ENCODE measurements at places on chromosomes 3 and 15. TPM values are rescaled to one million over a fixed set of nuclear protein-coding genes. Genes with fewer than 3 reads are reported as not detected.

AGTR1 gene
- 0.20 TPM for polyA plus RNA-seq

RETNLB gene
- not detected for polyA plus RNA-seq

KNG1 gene
- polyA plus RNA-seq: not detected

FGF7 gene
- polyA plus RNA-seq: 175 TPM

- no peak for DNase-seq
Observed at GRCh38 chr3:188370081-188370830, 216.3 kb downstream of the LPP start.

- DNase-seq: no peak
Observed at GRCh38 chr15:65248511-65249255, 37.4 kb upstream of the CILP start.

DNA sequence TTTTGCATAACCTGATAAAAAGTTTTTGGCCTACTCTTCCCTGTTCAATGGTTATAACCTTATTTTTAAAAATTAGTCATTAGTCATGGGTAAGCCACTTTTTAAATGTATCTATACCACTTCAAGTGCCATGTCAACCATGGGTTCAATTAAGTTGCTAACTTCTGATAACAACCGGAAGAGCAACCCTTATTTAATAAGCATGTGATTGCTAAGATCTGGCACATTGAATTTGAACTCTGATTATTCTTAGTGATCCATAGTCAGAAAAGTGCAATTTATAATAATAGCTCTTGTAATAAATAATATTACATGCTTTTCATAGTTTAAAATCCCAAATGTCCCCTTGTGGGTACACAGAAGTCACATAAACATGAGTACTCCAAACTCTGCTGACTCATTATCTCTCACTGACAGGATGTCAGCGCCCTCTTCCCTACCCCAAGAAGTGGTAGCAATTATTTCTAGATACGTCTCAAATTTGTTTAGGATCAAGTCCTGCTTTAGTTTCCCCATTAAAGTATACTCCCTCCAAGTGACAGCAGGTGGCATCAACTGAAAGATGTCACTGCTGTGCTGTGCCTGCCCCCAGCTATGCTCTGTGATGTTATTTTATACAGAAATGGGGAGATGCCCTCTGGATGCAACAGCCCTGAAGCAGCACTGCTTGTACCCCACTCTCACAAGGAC lies 18.6 kb downstream of the SAMD7 start:
- DNase-seq: no peak

DNA sequence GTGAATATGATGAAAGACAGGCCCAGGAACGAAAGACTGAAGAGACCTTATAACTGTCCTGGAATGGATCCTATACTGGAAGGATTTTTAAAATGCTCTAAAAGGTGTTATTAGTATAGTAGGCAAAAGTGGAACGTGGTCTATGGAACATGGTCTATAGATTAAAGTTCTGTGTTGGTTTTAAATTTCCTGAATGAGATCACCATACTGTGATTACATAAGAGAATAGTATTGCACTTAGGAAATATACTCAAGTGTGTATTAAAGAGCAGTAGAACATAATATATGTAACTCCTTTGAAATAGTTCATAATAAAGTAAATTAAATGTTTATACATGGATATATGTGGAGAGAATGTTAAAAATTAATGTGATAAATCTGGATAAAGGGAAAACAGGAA lies 68.2 kb downstream of the SPRED1 start:
- DNase-seq: no peak

- DNase-seq: no peak
Observed at GRCh38 chr3:43369404-43370292, 83.3 kb downstream of the SNRK start.

- DNase-seq: no peak
Observed at GRCh38 chr3:66712210-66712609, 211.4 kb upstream of the LRIG1 start.

DNA sequence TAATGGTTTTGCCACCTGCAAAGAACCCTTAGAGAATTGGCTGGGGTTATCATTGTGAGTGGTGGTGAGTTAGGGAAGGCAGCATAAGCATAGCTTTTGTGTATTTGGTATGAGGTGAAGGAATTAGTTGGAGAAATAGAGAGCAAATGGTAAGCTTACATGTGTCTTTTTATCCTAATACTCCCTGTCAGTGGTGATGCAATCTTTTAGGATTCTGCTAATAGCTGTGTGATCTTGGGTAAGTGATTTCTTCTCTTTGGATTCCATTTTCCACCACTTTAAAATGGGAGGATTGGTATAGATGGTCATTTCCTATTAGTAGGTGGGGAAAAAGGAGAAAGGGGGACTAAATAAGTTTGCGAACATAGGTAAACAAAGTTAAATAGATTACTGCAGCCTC lies 30.9 kb downstream of the PIAS1 start:
- DNase-seq: no peak

GRCh38 chr15:60672400-60672799 lies 193.5 kb upstream of the ICE2 start:
- DNase-seq: no peak

GRCh38 chr3:42526616-42527367 lies 24.3 kb downstream of the VIPR1 start:
- DNase-seq: no peak

- DNase-seq: no peak
Observed at GRCh38 chr3:156460206-156460611, 94.7 kb downstream of the SSR3 start.

All from AG04450 (cell line).